ENCODE measurements at places on chromosomes 7 and 10. TPM values are rescaled to one million over a fixed set of nuclear protein-coding genes. Genes with fewer than 3 reads are reported as not detected.

DNA sequence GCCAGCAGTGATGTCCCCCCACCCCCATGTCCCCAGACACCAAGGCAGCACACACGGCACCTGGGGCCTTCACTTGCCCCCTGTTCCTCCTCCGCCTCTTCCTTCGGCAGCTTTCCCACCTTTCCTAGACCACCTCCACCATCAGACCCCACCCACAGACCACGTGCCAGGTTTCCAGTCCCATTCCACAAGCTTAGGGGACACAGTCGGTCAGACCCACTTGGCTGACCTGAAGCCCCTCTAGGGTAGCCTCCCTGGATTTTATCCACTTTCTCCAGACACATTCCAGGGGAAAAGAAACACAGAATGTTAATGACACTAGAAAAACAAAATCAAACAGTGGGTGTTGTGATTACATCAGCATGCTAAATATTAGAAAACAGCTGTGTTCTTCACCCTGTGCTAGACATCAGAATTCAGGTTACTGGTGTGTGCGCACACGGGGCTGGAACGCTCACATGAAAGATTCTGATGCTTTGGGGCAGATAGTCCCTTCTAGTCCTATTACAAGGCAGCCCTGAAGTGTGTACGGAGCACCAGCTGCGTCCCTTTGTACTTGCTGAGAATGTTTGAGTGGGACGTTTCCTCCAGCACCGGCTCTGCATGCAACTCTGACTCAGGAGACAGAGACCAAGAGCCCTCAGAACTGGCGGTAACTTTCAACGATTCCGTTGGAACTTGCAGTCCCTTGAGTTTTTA, 75.5 kb upstream of the PPP2R2D start:
- peak; percentile 34 for DNase-seq

The ZNF503 gene
- polyA plus RNA-seq, result 8.0 TPM

DNA sequence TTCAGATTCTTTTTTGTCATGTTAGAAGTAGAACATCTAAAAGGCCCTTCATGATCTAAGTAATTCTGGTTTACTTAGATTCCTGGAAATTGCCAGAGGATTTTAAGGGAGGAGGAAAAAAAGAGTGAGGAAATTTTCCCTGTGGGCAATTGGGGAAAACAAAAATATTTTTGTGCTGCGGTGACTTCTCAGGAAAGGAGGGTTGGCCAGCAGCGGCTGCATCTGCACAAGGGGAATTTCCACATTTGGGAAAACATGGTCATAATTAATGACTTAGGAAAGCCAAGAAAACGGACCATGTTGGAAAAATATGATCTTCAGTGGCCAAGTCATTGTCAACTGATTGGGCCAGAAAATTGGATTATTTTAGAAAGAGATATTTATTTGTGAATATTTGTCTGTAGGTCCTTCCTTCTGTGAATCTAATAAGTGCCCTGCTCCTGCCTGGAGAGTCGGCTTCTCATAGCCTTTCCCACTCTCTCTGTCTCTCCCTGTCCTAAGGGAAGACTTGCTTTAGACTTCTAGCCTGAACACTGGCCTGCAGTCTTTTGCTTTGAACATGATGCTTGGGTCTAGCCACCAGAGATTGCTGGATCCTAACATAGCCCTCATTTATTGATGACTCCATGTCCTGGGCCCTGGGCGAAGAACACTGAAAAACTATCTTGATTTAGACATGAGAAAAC, 124.2 kb upstream of the MKLN1 start:
- no peak for DNase-seq

DNA sequence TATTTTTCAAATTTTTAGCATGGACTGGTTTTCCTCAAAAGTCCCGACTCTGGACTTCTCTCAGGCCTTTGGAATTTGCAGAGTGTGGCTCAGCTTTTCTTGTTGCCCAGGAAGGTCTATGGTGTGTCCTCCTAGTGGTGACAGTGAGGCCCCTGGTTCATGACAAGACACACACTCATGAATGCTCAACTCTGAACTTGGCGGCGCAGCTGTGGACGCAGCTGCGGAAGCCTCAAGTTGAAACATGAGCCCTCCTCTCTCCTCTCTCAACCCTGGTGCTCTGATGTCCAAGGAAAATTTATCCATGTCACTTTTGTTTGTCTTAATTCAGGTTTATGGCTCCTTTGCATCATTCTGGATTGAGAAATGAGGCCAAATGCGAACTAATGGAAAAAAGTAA, 183.9 kb downstream of the HECW1 start:
- DNase-seq, result peak; percentile 79

GRCh38 chr7:44056681-44057080, 8.7 kb downstream of the PGAM2 start:
- no peak for DNase-seq

DNA sequence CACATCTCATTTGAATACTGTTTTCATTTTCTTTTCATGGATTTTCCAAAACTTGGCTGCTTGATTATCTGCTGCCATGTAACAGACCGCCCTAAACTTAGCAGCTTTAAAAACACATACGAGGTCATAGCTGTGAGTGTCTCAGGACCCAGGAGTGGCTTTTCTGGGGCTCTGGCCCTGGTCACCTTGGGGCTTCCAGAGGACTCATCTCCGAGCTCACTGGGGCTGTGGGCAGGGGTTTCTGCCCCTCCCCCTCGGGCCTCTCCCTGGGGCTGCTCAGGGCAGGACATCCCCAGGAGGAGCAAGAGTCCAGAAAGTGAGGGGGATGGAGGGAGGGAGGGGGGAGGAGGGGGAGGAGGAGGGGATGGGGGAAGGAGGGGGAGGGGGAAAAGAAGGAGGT, 77.0 kb downstream of the NKX6-2 start:
- DNase-seq, result no peak

- DNase-seq, result peak; percentile 37
Observed at GRCh38 chr7:157044147-157044687, 33.8 kb upstream of the MNX1 start.

DNA sequence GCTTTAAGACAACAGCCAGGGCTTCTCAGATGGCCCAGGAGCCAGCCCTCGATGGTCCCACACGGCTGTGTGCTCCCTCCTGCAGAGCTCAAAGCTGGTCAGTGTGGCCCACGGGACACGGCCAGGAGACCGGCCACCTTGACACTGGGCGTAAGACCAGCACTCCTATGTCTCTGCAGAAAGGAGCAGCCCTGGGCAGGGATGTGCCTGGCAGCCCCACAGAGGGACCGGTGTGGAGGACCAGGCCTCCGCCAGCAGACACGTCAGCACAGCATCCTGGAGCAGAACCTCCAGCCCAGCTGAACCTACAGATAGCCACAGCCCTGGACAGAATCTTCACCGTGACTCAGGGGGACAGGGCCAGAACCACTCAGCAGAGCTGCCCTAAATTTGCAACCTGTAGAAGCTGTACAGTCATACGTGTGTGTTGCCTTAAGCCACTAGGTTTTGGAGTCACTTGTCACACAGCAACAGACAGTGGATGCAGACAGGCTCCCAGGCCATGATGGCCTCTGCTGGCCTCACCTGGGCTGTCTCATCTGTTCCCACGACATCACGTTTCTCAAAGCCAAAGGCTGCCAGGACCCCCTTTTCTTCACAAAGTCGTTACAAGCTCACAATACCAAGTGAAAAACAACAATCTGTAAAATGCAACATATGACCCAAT, 132.4 kb downstream of the DIP2C start:
- no peak for DNase-seq

The TAS2R4 gene
- 2.2 TPM for polyA plus RNA-seq

DNA sequence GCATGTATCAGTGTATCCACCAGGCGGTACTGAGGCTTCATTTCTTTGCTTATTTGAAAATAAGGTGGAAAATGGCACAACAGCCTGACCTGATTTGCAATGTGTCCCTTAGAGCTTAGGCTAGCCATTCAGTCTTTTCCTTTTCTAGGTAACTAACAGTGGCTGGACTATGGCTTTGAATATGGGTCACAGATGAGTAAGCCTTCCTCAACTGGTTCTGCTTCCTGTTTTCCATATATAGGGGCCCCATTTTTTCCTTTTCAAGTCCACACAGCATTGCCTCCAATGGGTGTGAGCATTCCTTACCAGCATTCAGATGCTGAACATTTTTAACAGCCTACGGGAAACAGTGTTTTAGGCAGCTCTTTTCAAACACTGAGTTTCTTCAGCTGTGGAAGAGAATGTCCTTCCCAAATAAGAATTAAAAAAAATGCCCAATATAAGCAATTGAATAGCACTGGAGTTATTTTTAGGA, 3.9 kb upstream of the ITGB1 start:
- peak; percentile 66 for DNase-seq

- DNase-seq, result peak; percentile 58
Observed at GRCh38 chr10:11437391-11438142, 173.9 kb downstream of the USP6NL start.

The OR2A5 gene
- 0.01 TPM for polyA plus RNA-seq
